Upper lobe of left lung (tissue), 6 donors: ENCODE measurements at places on chromosomes 12 and 14. TPM values are rescaled to one million over a fixed set of nuclear protein-coding genes. Genes with fewer than 3 reads are reported as not detected.
A peak's percentile ranks its signal among the peaks of the same experiment; 100 is the strongest.

Gene KCNH5
- total RNA-seq = not detected

- no peak for DNase-seq
Observed at GRCh38 chr12:23025372-23026016, 400.5 kb downstream of the ETNK1 start.

Gene STRAP
- 57.3 TPM for total RNA-seq

- peak; percentile 65 for DNase-seq
Observed at GRCh38 chr12:108826101-108826806, 31.1 kb downstream of the SSH1 start.

Gene DEGS2
- total RNA-seq = 4.4 TPM

GRCh38 chr14:89137526-89138163 is 279.4 kb downstream of the FOXN3 start:
- DNase-seq = peak; percentile 81

DNA sequence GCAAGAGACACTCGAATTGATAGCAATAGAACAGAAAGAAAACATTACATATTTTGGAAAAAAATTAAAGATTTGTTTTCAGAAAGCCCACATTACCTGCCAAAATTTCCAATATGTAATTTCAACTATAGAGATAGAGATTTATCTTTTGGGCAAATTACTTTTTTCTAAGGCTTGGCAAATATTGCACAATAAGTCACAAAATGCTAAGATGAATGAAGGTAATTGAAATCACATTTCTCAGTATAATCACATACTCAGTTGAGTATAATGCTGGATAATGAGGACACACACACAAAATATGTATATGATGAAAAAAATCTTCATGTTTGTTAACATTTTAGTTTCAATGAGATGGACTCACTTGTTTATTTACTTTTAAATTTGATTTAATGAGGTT is 189.2 kb upstream of the STXBP6 start:
- no peak for DNase-seq

Gene RALGAPA1
- total RNA-seq = 55.5 TPM

Gene ANKRD33
- not detected for total RNA-seq

DNA sequence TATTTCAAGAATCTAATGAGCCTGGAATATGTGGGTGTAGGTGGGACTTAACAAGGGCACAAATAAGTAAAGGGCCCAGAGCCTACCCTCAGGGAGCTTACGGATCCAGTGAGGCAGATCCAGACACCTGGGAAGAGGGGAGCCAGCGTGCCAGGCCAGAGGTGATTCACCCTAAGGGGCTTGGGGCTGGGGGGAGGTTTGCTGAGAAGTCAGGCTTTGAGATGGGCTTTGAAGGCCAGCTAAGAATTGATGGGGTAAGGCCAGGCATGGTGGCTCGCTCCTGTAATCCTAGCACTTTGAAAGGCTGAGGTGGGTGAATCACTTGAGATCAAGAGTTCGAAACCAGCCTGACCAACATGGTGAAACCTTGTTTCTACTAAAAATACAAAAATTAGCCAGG is 695 bp upstream of the MMP19 start:
- no peak for DNase-seq
